ENCODE measurements at places on chromosomes 16 and 17.

- DNase-seq = no peak
Observed at GRCh38 chr16:85422632-85423550, 190.2 kb upstream of the GSE1 start.

- DNase-seq = no peak
Observed at GRCh38 chr17:1650731-1651558, 1.3 kb upstream of the RILP start.

DNA sequence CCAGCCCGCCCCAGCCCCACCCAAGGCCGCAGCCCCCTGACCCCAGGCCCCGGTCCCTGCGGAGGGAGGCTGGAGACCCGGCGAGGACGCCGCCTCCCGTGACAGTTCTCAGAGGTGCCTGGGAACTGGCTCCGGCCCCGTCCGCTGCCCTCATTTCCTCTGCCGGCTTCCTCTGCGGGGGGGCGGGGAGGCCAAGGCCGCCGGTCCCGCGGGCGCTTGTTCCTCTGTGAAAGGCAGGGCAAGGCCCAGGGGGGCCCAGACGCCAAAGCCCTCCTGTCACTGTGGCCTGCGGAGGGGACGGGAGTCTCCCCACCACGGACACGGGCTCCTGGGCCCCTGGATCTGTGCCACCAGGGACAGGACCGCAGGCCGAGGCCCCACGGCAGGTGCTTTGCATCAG lies 5.0 kb upstream of the PVALEF start:
- DNase-seq = no peak

- DNase-seq = no peak
Observed at GRCh38 chr17:36980280-36980761, 31.6 kb downstream of the AATF start.

GRCh38 chr17:31417051-31417792 lies 25.7 kb downstream of the RAB11FIP4 start:
- no peak for DNase-seq

- DNase-seq = no peak
Observed at GRCh38 chr17:59287891-59288290, 43.6 kb upstream of the YPEL2 start.

DNA sequence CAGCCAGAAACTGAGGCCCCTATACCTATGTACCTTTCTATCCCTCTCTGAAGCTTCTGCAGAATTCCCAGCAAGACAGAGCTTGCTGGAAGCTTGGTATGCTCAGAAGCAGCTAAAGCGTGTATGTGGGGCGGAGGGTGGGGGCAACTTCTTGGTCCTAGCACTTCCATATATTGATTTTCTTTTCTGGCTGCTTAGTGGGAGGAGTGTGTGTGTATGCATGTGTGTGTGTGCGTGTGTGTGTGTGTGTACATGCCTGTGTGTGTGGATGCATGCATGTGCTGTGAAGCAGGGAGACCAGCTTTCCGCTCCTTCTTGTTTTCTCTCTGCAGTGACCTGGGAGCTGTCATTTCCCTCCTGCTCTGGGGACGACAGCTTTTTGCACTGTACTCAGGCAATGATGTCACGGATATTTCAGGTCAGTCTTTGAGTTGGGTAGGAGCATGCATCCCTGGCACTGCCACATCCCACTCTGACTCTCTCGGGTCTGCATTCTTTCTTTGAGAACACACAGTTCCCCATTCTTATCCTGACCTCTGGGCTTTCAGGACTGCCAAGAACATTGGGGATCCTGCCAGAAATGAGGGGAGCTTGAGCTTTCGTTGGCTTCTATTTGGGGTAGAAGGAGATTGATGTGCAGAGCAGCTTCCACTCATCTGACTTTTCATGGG lies 10.7 kb downstream of the HPR start:
- no peak for DNase-seq

DNA sequence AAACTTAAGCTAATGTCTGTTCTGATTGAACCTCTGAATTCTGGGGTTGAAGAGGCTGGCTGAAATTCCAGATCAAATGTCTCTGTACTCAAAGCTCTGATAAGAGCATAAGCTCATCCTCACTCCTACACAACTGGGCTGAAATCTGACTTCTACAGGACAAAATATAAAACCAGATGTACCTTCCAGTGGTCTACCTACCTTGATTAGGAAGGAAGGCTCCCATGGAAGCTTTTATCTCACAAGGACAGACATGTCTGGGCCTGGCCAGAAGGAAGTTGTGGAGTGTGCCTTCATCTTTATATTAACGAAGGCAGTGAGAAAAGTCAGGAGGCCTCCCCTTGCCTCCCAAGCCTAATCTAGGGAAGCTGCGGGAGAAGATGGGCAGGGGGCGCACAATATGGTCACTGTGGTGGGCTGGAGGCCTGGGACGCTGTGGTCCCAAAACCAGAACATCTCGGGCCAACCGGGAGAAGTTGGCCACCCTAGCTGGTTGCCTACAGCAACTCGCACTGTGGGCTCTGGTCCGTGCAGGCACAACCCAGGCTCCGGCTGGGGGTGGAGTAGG lies 55.6 kb upstream of the LRRC37A3 start:
- DNase-seq = no peak

DNA sequence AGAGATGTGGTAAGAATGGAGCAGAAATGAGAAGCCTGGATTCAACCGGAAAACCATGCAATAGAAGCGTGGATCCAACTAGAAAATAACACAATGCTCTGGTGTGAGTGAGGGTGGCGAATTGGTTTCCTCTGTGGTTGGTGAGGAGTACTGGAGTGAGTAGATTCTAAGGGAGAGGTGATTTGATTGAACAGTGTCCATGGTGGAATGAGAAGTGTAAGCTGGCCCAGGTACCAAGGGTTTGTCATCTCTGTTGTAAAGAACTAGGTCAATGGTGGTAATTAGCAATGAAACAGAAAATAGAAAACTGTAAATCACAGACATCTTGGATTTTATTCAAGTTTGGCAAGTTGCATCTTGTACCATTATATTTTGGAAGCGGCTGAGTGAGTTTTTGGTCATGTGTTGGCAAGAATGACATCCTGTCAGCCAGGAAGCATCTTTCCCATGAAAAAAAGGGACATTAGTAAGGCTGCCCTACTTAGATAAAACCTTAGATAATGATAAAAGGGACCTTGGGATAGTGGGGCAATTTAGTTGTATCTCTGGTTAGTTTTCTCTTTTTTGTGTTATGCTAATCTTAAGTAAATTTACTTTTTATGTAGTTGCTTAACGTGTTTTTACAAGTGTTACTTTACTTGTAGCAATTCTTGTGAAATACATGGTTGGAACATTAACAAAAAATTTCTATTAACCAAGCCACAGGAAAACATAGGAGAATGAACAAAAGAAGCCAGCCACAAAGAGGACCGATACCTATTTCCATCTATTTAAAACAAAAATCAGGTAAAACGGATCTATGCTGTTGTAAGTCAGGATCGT lies 20.9 kb downstream of the HSD17B2 start:
- DNase-seq = no peak

DNA sequence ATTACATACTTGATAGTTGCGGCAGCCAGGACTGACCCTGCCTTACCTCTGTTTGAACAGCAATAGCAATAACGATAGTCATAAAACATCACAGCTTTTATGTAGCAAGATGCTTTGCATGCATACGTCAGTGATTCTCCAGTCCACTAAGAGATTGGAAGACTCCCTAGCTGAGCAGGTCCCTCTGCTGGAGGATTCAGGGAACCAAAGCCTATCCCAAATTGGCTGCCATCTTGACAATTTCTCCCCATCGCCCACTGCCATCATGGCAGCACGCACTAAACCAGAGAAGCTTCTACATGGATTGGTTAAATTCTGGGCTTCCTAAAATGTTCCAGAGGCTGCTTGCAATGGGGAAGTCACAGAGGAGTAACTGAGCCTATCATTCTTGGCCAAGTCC lies 360.6 kb upstream of the XYLT1 start:
- DNase-seq = no peak

- no peak for DNase-seq
Observed at GRCh38 chr17:1783834-1784611, 22.2 kb downstream of the SERPINF1 start.

GRCh38 chr17:14922411-14922810 lies 342.7 kb downstream of the PMP22 start:
- no peak for DNase-seq

GRCh38 chr17:30235386-30236296 lies at the start of gene SLC6A4:
Gene SLC6A4, minus strand, starts transcription at chr17:30235697. Its CDS starts 13,739 bp downstream, at chr17:30221958.
- no peak for DNase-seq

- DNase-seq = no peak
Observed at GRCh38 chr17:71753070-71753469, 367.8 kb upstream of the SOX9 start.

DNA sequence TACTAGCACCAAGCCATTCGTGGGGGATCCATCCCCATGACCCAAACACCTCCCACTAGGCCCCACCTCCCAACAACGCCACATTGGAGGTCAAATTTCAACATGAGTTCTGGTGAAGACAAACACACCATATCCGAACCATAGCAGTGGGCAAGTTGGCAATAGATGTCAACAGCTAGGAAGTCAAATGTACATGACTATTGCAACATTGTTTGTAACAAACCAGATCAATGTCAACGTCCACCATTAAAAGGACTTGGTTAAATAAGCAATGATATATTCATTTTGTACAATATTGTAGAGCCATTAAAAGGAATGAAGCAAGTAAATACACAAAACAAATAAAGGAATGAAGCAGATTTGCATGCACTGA lies 26.5 kb upstream of the CIITA start:
- no peak for DNase-seq

DNA sequence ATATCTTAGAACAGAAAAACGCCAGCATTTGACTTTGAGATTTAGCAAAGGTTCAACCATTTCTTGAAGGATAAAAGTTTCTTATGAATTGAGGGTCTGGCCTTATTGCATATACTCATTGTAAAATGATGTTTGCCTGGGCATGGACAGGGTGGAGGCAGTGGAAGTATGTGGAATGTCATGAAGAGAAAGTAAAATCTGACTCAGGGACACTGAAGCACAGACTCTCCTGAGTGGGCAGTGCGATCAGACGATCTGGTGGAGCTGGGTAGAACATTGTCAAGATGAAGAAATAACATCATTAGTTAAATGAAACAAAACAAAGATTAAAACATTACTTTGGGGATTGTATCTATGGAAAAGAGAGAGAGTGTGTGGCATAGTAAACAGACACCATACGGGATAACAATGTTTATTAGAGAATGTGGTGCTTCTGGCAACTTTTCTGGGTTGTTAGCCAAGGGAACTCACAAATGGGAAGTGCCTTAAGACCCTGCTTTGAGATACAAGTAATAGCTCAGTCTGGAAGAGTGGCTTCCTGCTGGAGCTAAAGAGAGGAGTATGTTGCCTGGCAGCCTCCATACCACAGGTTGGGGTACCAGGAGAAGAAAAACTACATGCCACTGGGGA lies 4.4 kb downstream of the MAP3K3 start:
- no peak for DNase-seq

DNA sequence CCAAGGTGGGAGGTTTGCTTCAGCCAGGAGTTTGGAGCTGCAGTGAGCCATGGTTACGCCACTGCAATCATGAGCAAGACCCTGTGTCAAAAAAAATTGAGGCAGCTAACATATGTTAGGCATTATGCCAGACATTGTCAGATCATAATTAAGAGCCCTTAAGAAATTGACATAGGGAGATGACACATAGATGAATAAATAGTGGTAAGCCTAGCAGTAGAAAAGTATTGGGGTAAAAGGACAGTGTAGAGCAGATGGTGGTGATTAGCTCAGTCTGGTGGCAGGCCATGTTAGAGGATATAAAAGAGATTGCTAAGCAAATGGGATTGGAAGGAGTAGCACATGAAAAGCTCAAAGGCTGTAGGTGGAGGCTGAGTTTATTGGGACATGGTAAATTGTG lies 22.6 kb downstream of the SRCAP start:
- DNase-seq = no peak

GRCh38 chr16:11848842-11849241 lies 2.5 kb downstream of the RSL1D1 start:
- DNase-seq = no peak

DNA sequence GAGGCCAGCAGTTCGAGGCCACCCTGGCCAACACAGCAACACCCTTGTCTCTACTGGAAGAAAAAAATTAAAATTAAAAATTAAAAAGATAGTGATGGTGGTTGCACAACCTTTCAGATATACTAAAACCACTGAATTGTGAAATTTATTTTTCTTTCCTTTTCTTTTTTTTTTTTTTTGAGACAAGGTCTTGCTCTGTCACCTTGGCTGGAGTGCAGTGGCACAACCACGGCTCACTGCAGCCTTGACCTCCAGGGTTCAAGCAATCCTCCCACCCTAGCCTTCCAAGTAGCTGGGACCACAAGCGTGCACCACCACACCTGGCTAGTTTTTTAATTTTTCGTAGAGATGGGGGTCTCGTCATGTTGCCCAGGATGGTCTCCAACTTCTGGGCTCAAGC lies 254.4 kb downstream of the SLC39A11 start:
- DNase-seq = no peak

DNA sequence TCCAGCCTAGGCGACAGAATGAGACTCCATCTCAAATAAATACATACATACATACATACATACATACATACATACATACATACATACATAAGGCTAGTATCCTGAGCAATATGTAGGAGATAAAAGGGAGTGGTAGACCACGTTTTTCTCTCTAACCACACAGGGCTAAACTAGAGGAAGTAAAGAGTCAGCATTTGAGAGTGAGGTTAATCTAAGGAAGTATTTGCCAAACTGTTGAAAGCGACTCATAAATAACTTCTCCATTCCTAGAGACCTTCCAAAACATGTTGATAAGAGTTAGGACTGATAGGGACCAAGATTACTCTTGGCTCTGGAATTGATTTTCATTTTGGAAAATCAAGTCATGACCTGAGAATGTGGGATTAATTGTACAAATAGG lies 68.9 kb downstream of the NEUROD2 start:
- DNase-seq = no peak

DNA sequence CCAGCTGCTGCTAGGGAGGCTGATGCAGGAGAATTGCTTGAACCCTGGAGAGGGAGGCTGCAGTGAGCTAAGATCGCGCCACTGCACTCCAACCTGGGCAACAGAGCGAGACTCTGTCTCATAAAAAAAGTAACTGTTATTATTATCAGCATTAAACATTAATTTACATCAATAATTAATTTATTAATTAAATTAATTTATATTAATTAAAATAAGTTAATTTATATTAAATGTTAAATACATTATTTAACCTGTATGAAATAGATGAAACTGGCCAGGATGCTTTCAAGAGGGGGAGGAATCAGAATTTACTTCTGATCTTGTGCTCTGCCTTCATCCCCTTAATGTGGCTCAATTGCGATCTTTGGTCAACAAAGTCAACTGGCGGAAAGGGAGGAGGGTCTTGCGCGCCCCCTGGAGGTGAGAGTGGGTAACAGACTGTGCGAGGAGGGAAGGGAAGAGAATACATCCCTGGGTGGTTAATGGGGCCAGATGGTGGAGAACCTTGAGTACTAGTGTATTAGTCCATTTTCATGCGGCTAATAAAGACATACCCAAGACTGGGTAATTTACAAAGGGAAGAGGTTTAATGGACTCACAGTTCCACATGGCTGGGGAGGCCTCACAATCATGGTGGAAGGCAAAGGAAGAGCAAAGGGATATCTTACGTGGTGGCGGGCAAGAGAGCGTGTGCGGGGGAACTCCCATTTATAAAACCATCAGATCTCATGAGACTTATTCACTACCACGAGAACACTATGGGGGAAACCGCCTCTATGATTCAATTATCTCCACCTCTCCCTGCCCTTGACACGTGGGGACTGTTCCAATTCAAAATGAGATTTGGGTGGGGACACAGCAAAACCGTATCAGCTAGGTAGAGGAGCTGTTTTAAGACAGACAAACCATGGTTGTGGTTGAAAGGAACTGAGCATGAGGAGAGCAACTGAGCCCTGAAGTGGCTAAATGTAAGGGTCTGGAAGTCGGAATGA lies 15.7 kb upstream of the CPPED1 start:
- peak; percentile 80 for DNase-seq

All from stimulated activated CD4-positive, alpha-beta T cell treated with anti-CD3 and anti-CD28 coated beads, TNF-alpha, amount 100 ng/mL, for 48 hours (primary cell).